Naive thymus-derived CD8-positive, alpha-beta T cell (primary cell): ENCODE measurements at places on chromosomes 6 and 20. TPM values are rescaled to one million over a fixed set of nuclear protein-coding genes. Genes with fewer than 3 reads are reported as not detected.

Gene HAO1
- polyA plus RNA-seq, result not detected

GRCh38 chr6:80523531-80523997, 417.1 kb downstream of the BCKDHB start:
- no peak overlapping the region for H3K27ac ChIP-seq
- peaks cover 8% of the 10 kb centered on the region for H3K27me3 ChIP-seq
- no peaks in the 10 kb centered on the region for H3K4me1 ChIP-seq

- H3K27ac ChIP-seq, result no peak overlapping the region
- no peak for DNase-seq
- H3K4me3 ChIP-seq, result no peak overlapping the region
- peaks cover 33% of the 10 kb centered on the region for H3K4me1 ChIP-seq
- no peaks in the 10 kb centered on the region for H3K27me3 ChIP-seq
Measured at GRCh38 chr6:3073382-3073781, 5.1 kb downstream of the RIPK1 start.

DNA sequence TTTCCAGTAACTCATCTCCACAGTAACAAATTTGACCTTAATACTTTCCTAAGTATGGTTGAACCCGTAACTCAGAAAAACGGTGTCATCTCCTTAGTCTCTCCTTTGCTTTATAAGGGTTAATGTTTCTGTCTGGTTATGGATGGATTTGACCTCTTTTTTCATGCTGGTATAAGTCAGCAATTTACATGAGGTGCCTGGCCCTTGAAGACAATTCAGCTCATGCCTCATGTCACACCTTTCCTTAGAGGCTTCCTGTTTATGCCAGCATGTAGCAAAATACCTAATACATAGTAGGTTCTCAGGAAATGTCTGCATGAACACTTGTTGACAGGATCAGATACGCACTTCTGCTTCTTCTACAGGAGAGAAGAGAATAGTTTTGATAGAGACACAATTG, 37.7 kb upstream of the C20orf144 start:
- peaks cover 72% of the 10 kb centered on the region for H3K36me3 ChIP-seq
- no peak overlapping the region for H3K4me3 ChIP-seq
- H3K27ac ChIP-seq, result peak overlapping the region; percentile 22
- no peak for DNase-seq
- no peaks in the 10 kb centered on the region for H3K27me3 ChIP-seq

GRCh38 chr6:45727228-45727627, 288.4 kb downstream of the CLIC5 start:
- no peak for DNase-seq
- no peaks in the 10 kb centered on the region for H3K27me3 ChIP-seq
- no peak overlapping the region for H3K27ac ChIP-seq

DNA sequence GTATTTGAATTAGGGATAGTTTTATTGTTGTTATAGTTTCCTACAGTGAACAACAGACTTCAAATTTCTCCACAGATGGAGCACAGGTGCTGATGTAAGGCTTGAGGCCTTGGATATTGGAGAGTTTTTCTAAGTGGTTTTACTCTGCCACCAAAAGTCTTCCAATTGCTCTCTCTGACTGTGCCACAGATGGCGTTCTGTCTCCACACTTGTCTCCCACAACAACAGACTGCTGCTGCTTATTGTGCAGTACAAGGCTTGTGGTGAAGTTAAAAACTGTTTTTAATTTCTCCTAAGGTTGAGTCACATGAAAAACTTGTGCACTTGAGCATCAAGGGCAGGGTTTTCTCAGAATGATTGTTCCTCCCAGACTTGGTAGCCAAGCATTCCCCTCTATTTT, 460.9 kb upstream of the KHDRBS2 start:
- no peaks in the 10 kb centered on the region for H3K36me3 ChIP-seq
- no peak for DNase-seq
- no peak overlapping the region for H3K27ac ChIP-seq
